Skeletal muscle cell (primary cell): ENCODE measurements at places on chromosomes 12 and 14.
A peak's percentile ranks its signal among the peaks of the same experiment; 100 is the strongest.

GRCh38 chr12:63805704-63806672, 26.3 kb downstream of the RXYLT1 start:
- DNase-seq, result no peak

DNA sequence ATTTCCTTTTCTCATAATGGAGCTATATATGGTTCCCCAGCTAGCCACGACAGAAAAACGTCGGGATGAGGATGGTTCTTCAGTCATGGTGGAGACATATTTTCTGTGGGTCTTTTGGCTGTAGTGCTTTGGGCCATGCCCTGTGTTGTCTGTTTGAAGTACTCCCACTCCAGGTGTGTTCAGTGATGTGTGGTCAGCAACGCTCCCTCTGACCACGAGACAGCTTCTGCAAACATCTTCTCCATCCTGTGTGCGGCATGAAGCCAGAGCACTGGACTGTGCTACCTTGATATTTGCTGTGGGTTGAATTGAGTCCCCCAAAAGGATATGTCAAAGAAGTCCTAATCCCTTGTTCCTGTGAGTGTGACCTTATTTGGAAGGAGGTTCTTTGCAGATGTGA, 931.2 kb downstream of the NRXN3 start:
- no peak for DNase-seq

DNA sequence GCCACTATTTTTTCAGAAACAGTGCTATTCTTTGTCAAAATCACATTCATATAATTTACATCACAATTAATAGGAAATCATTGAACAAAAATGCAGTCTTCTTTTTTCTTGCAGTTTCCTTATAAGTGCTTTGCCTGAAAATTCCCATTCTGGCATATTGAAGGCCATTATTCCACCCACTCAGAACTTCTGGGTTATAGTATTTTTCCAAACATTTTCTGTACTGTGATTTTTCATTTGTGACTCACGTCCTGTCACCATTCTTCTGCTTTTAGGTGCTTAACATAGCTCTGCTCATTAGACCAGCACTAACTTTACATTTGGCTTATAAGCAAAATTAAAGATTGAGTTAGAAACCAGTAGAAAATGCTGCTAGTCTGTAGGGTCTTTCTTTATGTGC, 241.0 kb upstream of the NPAS3 start:
- no peak for DNase-seq

GRCh38 chr12:91732086-91732485, 413.6 kb downstream of the BTG1 start:
- DNase-seq, result peak; percentile 74

DNA sequence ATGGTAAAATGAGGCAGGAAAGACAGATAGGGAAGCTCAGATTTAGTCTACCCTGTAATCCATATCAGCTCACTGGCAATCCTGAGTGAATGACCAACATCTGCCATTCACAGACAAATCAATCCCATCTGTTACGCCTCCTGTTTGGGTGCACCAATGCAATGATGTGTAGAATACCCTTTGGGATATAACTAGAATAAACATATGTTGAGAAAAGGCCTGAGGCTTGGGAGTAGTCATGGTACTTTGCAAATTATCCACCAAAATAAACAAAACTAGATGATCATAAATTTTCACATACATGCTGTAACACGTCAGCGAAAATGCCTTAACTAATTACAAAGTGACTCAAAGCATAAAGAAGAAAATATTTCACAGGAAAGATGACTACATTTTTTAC, 78.8 kb downstream of the KCNC2 start:
- DNase-seq, result no peak
